Bronchial smooth muscle cell (primary cell): ENCODE measurements at places on chromosomes 16 and 17. TPM values are rescaled to one million over a fixed set of nuclear protein-coding genes. Genes with fewer than 3 reads are reported as not detected.

The LPCAT2 gene
- 15.8 and 26.6 TPM in 2 replicates for total RNA-seq

The NEUROD2 gene
- under 0.01 TPM in 1 of 2 replicates, not detected in the other for total RNA-seq

The MYH2 gene
- total RNA-seq, result not detected in 2 replicates

The CCL17 gene
- not detected in 2 replicates for total RNA-seq

The KRTAP9-2 gene
- total RNA-seq, result not detected in 2 replicates
